ENCODE measurements at places on chromosomes 7 and 10. TPM values are rescaled to one million over a fixed set of nuclear protein-coding genes. Genes with fewer than 3 reads are reported as not detected.

DNA sequence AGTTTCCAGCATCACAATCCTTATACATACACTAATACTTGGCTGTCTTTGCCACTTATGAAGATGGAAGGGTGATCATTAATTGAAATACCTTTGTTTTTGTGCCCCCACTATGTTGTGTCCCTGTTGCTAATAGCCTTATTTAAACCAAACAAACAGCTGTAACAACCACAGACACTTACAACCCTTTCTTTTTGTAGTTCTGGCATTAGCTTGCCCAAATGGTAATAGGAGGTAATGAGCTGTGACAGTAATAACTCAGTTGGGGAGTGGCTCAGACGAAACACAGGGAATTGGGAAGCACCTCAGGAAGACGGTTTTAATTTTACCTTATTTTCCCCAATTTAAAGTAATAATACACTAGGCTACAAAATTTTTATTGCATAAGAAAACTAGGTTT lies 83.4 kb downstream of the MDFIC start:
- DNase-seq = no peak

GRCh38 chr10:48447356-48448215 lies 141.1 kb downstream of the MAPK8 start:
- DNase-seq = no peak

DNA sequence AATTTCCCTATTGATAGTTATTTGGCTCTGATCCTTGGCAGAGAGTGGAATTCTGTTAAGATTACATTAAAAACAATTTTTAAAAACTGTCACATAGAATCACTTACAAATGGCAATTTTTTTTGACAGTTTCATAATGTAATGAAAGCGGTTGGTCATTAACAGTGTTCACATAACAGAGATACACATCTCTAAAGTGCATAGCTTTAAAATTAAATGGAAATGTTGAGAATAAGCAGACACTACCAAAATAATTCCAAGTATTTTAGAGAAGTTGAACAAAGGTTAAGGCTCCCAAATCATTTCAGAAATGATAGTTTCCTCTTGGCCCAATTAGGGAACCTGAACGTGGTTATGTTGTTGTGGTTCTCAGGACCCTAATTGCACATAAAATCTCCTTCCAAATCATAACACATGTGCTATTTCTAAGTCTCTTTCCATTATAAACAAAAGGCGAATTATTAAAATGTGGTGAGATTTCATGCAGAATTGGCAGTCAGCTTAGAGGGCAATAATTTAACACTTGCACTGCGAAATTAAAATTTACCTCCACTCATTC lies 528.9 kb upstream of the FZD8 start:
- no peak for DNase-seq

DNA sequence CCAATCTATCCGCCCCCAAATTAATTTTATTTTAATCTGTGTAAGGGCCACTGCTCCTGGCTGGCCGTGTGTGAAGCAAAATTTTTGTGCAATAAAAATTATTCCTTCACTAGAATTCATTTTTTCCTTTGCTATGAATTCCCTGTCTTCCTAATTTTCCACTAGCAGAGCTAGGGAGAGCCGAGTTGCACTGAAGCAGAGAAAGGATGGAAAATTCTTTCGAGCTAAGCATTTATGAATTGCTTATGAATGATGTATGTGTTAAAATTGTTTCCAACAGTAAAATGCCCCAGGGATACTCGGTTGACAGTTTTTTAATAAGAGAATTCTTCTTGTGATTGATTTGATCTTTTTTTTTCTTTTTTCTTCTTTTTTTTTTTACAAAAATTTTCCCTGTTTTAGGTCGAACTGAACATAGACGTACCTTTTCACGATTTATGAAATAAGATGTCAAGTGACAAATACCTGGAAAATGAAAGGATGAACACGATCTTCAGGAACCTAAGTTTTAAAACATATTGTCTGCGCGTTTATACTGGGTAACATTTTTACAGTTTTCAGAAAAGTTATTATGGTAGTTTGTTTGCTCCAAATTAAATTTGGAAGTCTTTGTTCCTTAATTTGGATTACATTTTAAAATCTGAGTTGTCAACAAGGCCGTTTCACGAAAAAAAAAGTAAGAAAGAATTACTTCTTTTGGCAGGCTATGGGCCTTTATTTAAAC lies 288.8 kb upstream of the NFE2L3 start:
- no peak for DNase-seq

GRCh38 chr10:102761981-102762380 lies 18.2 kb downstream of the WBP1L start:
- DNase-seq = no peak

UPK3BL2 gene
- total RNA-seq = 8.6 TPM
